CD4-positive, alpha-beta T cell treated with Interferon alpha-2 for 1 hour (primary cell): ENCODE measurements at places on chromosomes 3 and 15.
A peak's percentile ranks its signal among the peaks of the same experiment; 100 is the strongest.

DNA sequence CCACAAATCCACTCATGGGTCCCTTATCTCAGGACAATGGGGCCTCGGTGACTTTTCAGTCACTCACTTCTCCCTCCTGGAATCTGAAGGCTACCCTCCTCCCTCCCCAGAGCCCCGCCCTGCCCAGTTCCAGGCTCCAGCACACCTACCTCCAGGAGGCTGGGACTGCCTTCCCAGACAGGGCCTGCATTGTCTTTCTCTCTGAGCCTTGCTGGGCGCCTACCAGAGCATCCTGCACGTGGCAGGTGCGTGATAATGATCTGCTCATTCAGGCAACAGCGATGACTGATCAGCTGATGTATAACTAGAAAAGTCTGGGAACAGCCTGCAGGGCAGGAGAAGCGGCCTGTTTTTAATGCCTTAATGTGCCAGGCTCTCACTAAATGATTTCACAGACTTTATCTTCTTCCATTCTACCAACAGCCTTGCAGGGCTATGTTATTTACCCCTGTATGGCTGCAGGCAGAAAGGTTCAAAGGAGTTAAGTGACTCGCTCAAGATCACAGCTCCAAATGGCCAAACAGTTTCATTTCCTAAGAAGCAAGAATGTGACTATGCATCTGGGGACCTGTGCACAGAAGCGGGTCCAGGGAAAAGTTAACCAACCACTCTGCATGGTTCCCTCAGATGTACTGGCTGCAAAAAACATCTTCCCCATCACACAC lies 6.3 kb downstream of the ADAMTS17 start:
- DNase-seq, result no peak

GRCh38 chr3:57952208-57952631 lies 56.0 kb upstream of the FLNB start:
- DNase-seq, result no peak

DNA sequence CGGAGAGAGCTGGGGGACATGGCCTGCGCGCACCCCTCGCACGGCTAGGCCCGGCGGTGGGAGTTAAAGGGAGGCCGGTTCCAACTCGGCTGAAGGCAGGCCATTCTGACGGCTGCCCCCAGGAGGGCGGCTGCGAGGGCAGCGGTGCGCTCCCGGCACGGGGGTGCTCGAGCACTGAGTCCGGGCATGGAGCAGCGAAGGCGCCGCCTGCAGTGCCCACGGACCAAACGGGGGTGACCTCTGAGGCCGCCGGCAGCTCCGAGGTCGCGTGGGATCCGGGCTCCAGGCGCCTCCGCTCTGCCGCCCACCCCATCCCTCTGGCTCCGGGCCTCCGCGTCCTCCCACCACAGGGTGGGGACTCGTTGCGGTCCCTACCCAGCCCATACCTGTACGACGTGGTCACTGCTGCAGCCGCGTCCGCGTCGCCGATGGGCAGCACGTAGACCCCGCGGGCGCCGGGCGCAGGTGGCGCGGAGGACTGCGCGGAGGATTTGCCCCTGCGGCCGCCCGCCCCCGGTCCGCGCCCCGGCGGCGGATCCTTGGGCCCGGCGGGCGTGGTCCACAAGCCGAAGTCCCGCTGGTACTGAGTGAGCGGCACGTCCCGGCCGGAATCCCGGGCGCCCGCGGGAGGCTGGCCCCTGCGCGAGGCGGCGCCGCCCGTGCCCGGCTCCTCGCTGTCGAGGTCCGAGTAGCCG lies 469 bp downstream of the MAP6D1 start:
- no peak for DNase-seq

- DNase-seq, result peak; percentile 18
These were observed 818 bp downstream of the SLC4A7 start for GRCh38 chr3:27483117-27484014.

GRCh38 chr3:123310186-123310585 lies 108.4 kb downstream of the SEC22A start:
- DNase-seq, result no peak

DNA sequence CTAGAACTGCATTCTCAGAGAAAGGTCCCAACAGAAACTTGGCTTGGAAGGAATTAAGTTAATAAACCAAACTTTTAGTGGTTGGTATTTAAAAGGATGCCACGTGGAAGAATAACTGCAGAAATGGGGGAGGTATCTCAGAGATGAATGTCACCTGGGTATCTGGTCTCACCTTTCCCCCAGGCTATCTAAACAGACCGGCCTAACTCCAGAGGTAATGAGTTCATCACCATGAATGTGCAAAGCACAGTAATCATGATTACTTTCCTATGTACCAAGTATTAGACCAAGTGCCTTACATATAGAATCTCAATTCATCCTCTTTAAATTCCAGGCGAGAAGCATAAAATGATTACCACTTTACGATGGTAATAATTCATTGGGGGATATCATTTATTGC lies 80.8 kb downstream of the FBN1 start:
- no peak for DNase-seq

GRCh38 chr15:70199124-70199482 lies 101.4 kb upstream of the TLE3 start:
- DNase-seq, result no peak

- DNase-seq, result no peak
These were observed 12.9 kb downstream of the B3GNT5 start for GRCh38 chr3:183265834-183266417.

- DNase-seq, result no peak
These were observed 36.7 kb upstream of the ZBTB38 start for GRCh38 chr3:141331377-141332318.

GRCh38 chr3:110793611-110794010 lies 278.0 kb upstream of the NECTIN3 start:
- no peak for DNase-seq

GRCh38 chr3:43794776-43795175 lies 104.0 kb downstream of the ABHD5 start:
- DNase-seq, result no peak

GRCh38 chr15:92801774-92802464 lies 98.2 kb upstream of the CHD2 start:
- no peak for DNase-seq

DNA sequence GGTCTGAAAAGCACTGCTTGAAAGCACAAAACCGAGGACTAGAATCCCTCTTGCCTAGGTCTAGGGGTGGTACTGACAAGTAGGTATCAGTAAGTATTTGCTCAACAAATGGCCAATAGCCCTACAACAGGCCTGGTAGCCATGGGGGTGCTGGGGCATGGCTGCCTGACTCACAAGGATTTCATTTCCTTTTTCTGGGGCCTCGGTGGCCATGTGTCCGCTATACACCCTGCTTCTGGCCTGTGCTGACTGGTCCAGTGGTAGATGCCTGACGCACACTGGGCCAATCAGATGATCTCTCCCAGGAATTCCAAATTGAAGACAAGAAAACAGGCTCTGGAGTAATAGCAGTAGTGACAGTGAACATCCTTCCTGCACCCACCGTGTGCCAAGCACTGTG lies 29.4 kb downstream of the MELTF start:
- DNase-seq, result no peak

DNA sequence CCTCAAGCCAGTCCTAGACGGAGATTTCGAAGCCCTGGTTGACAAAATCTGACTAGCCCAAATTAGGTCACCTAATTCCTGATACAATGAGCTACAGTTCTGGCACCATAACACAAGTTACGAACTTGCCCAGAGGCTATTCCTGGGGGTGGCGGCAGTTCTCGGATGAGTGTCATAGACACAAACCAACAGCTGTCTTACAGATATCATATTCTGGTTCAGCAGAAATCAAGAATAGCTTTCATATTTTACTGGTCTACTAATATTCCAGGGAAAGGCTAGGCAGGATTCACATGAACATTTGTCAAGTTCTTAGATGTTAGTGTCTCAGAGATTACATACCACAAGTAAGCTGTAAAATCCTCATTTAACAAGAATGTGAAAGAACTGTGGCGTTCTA lies 8.8 kb downstream of the ANAPC13 start:
- no peak for DNase-seq

- DNase-seq, result no peak
These were observed 13.8 kb upstream of the KCNMB2 start for GRCh38 chr3:178522200-178523052.

DNA sequence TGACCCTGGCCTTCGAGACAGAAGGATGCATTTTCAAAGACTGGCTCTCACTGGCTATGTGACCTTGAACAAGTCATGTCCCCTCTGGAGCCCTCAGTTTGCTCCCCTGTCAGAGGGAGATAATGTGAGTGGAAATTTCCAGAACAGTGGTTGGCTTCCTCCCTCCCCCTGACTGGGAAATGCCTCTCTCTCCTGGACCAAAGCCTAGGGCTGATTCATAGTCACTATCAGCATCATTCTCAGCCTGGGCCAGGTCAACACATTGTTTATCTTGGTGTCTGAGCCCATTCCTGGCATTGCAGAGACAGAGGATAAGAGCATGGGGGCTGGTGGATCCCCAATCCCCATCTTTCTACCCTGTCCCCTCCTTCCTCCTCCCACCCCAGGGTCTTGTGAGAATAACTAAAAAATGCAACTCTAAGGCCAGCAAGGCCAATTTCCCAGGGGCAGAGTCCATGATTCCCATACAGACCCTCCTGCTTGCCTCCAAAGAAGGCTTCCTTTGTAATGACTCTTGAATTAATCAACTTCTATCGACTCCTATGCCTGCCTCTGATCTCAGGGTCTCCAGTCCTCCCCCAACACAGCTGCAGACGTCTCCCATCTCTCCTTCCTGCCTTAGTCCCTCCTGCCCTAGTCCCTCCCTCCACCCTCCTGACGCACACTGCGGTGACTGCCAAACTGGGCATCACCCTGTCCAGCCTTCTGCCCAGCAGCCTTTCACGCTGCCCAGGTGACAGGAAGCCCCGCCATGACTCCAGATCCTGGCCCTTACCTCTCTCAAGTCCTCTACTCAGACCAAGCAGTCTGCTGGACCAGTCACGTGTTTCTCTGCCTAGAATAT lies 35.4 kb upstream of the CORO2B start:
- no peak for DNase-seq

- DNase-seq, result no peak
These were observed 45.1 kb downstream of the ZDHHC3 start for GRCh38 chr3:44930911-44931310.

- DNase-seq, result no peak
These were observed 151.4 kb downstream of the THRB start for GRCh38 chr3:24343084-24343783.

- DNase-seq, result no peak
These were observed 79.4 kb upstream of the SETMAR start for GRCh38 chr3:4223777-4224176.

GRCh38 chr3:195111319-195111705 lies 159.6 kb downstream of the XXYLT1 start:
- no peak for DNase-seq

DNA sequence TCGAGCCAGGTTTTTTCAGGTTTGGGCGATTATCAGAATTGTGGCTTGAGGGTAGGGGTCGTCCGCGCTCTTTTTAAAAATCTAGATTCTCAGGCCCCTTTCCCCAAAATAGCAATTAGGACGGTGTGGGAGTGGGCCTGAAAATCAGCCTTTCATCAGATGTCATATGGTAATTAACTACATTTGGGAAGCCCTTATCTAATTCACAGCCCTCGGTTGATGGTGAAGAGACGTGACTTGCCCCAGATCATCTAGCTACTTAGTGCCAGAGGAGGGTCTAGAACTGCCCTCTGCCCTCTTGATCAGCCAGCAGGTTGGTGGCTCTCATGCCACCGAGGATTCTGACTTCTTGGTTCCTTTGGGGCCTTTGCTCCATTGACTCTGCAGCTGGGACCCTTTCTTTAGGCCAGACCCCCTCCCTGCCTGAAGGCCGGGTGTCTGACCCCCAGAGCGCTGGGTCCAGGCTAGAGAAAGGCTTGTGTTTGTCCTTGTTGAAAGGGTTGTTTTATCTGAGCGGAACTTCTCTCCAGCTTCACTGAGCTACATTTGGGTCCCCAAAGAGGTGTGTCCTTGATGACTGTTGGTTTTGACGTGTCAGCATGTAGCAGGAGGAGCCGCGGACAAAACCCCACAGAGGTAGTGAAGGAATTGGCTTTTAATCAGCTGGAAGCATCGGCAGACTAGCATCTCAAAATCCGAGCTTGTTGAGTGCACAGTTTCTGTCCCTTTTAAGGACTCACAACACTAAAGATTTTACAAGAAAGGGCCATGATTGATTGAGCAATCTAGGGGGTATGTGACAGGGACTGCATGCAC lies 857 bp downstream of the AEN start:
- DNase-seq, result peak; percentile 75

DNA sequence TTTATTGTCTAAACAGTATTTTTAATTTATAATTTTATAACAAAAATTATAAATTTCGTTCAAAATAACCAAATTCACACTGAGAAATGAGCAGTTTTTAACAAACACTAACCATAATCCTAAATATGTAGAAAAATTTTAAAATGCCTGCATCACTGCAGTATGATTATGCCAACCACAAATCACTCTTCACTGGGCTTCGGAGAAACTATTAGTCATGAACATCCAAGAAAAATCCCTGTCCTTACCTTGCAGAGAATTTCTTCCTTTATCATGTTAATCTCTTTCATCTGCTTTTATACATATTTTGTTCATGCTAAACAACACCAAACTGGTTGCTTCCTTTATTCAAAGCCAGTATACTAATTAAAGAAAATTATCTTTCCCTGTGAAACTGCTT lies 511.0 kb upstream of the ALCAM start:
- no peak for DNase-seq

- DNase-seq, result no peak
These were observed 27.9 kb upstream of the SLC6A1 start for GRCh38 chr3:10964537-10965167.

GRCh38 chr3:53500165-53500777 lies 5.9 kb downstream of the CACNA1D start:
- DNase-seq, result no peak

DNA sequence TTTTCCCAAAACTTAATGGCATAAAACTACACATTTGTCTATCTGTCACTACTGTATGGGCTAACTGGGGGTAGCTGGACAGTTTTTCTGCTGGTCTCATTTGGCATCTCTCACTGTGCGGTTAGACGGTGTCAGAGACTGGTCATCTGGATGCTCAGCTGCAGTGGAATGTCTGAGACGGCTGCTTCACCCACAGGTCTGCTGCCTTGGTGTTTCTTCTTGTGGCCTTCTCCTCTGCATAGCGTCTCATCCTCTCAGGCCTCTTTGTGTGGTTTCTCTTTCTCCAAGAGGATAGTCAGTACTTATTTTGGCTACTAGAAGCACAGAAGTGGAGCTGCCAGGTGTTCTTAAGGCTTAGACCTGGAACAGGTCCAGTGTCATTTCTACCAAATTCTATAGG lies 35.9 kb upstream of the GOLGA6L9 start:
- DNase-seq, result no peak

- no peak for DNase-seq
These were observed 22.8 kb upstream of the TRIM59 start for GRCh38 chr3:160472344-160472743.

GRCh38 chr15:55823699-55824340 lies 80.9 kb upstream of the PRTG start:
- no peak for DNase-seq

- no peak for DNase-seq
These were observed 13.1 kb upstream of the ALDH1A2 start for GRCh38 chr15:58078591-58078990.

GRCh38 chr15:26889298-26889898 lies 22.5 kb downstream of the GABRA5 start:
- DNase-seq, result peak; percentile 33
